Esophagus squamous epithelium (tissue), 5 donors: ENCODE measurements at places on chromosomes 1 and 21.

- DNase-seq, result no peak
Observed at GRCh38 chr1:93042187-93043056, 36.7 kb upstream of the MTF2 start.

DNA sequence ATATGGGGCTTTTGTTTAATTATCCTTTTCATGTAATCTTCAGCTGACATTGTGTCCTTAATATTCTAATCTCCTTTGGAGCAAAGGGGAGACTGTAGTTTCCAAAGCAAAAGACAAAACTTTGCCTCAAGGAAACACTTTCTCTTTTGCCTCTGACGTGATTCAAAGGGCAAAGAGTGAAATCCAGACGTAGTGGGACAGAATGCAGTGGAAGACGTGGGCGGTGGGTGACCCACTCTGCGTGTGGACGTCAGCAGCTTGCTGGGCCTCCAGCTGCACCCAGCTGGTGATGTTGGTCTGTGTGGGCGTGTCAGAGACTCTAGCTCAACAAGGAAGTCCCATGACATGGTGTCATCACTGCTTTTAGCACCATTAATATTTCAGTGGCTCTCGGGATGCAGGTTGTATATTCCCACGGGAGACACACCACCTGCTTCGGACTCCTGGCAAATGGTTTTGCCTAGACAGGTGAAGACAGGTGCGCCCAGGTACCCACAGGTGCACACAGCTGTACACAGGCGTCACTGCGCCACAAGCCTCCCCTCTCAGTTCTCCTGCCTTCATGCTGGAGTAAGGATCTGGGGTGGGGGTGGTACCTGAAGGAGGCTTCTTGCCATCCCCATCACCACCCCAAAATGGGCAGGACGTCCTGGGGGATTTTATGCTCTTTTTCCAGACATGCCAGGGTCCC lies 292.1 kb upstream of the VAMP3 start:
- no peak for DNase-seq

- no peak for DNase-seq
Observed at GRCh38 chr1:52842643-52843310, at the start of gene ZYG11A. ZYG11A (plus strand) TSS chr1:52842760; CDS start chr1:52842884, 124 bp downstream.

DNA sequence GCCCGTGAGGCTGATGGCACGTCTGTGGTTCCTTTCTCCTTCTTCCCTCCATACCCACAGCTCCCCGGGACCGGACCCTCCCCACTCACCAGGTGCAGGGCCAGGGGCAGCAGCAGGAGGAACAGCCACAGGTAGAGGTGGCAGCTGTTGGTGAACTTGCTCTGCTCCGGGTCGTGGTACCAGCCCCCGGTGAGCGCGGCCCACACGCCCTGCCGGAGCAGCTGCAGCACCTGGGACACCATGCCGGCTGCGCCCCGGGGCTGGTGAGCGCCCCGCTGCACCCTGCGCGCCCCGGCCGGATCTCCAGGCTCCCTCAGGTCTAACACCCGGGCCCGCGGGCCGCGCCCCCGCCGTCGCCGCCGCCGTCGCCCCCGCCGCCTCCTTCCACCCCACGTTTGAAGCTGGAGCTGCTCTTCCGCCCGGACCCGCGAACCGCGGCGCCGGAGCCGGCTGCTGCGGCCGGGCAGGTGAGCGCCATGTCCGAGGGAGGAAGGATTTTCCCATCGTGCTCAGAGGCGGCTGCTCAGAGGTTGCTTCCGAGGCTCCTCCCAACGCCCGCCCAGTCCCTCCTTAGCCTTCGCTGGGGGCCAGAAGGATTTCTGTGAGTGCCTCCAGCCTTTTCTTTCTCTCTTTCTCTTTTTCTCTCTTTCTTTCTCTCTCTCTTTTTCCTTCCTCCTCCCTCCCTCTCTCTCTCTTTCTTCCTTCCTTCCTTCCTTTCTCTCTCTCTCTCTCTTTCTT lies at the start of gene PCNX2:
Gene PCNX2, minus strand, starts transcription at position 489 of the 738 bp plus-strand sequence. Its CDS starts 247 bp downstream, at position 242.
- peak; percentile 22 for DNase-seq

DNA sequence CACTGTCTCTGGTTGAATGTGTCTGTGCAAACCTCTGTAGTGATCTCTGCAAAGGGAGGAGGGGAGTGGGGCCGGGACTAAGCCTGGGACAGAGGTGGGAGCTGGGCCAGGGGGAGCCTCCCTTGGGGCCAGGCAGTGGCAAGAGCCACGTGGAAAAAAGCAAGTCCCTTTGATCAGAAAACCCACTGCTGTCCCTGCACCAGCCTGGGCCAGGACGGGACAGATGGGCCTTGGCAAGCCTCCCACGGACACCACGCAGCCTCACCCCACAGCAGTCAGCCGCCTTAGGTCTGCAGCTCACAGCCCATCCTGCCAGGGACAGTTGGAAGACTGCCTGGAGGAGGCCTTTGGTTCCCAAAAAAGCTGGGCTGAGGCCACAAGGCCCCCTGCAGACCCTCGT lies 11.7 kb upstream of the TRAPPC10 start:
- DNase-seq, result no peak

GRCh38 chr1:207474210-207474609 lies 20.1 kb downstream of the CR2 start:
- DNase-seq, result no peak
